ENCODE measurements at places on chromosomes 12 and 14.

DNA sequence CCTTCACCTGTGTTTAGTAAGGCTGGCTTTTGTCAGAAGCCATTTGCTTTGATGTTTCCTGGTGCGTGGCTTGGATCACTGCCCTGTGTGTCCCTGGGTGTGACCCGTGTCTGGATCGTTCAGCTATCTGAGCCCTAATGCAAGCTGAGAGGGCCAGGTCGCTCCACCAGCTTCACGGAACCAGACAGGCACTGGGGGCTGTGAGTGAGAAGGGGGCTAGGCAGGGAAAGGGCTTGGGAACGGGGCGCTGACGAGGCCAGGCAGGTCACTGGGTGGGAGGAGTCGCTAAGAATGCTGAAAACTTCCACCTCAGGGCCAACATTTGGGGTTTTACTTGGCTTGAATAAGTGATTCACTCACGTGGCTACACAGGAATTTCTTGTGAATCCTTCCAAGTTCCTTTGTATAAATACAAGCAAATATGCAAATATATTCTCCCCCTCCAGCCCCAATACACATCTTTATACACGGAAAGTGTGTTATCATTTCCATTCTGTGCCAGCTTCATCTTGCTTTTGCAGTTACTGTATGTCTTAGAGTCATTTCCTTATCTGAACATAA, 24.2 kb upstream of the MMP17 start:
- no peak for DNase-seq

- no peak for DNase-seq
Measured at GRCh38 chr12:115370650-115371049, 686.7 kb upstream of the TBX3 start.

GRCh38 chr14:77186911-77187648, 5.5 kb downstream of the TMEM63C start:
- DNase-seq: no peak

GRCh38 chr14:69288011-69288771, 28.2 kb downstream of the GALNT16 start:
- no peak for DNase-seq

DNA sequence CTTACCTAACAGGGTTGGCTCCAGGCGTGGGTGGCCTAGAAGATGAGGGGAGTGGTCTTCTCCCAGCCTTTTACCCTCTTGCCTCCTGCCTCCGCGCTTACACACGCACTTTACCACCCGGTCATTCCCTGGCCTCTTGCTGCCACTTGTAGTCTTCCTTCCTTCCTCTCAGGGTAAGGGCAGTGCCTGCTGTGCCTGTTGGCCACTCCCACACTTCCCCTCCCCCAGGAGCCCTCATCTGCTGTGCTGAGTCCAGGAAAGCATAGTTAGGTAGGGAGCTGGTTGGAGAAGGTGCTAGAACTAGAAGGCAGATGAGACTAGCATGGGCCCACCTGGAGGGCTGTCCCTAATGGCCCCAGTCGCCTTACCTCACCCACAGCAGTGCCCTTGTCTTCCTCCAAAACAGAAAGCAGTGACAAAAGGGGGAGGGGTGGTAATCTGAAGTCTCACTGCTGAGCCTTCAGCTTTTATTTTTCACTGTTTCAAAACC, 54.3 kb upstream of the SRSF5 start:
- no peak for DNase-seq

- DNase-seq: no peak
Measured at GRCh38 chr12:43285159-43285598, 266.8 kb downstream of the ADAMTS20 start.
